Right atrium auricular region (tissue), 2 donors: ENCODE measurements at places on chromosomes 7 and 10. TPM values are rescaled to one million over a fixed set of nuclear protein-coding genes. Genes with fewer than 3 reads are reported as not detected.

DNA sequence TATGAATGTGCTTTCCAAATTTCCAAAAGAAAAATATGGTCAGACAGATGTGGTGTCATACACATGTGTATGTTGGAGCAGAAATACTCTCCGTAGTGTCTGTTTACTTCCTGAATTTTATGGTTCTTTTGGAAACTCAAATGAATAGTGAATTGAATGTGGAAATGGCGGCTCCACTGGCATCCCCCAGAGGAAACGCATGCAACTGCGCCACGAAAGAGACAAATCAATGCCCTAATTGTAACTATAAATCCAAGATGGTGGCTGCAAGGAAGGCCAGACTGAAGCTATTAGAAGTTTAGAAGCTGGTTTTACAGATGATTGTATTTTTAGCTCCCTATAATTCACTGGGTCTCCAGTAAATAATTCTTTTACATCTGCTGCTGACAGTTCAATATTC is 246.7 kb downstream of the FGFR2 start:
- no peak for DNase-seq

DNA sequence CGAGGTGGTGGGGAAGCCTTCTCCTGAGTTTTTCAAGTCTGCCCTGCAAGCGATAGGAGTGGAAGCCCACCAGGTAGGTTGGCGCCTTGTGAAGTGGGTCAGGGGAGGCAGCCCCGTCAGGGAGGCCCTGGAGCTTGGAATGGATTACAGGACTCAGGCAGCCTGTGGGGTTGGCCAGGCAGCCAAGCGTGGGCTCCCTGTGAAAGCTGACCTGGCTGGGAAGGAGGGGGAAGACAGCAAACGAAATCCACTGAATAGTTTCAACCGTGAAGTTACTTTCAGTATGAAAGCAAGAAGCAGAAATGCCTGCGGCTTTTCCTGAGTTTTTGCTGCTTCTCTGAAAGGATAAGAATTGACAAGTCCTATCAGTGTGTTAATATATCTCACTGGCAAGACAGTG is 36.4 kb downstream of the LHPP start:
- no peak for DNase-seq

DNA sequence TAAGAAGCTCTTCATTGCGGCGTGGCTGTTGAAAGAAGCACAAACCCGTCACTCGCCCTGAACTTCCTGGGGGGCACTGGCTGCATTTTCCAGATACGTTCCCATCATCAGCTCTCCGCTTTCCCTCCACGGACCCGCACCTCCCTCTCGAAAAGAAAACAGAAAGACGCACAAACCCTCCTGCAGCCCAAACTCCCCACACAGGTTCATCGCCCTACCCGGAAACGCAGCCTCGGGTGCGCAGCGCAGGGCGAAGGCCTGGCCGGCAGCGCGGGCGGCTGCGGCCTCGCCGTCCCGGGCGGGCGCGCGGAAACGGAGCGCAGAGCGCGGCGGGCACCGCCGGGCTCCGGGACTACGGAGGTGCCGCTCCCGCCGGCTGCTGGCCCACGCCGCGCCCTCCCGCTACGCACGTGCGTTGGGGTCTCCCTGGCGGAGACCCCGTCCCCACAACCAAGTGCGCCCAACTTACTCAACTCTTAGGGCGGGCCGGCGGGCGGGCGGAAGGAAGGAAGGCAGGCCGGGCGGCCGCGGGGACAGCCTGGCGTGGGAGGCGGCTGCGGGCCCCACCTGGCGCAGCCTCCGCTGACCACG is 822 bp downstream of the ZNF800 start:
- DNase-seq = peak; percentile 58

GRCh38 chr7:36388423-36388822 is 1.2 kb upstream of the ANLN start:
- no peak for DNase-seq

DNA sequence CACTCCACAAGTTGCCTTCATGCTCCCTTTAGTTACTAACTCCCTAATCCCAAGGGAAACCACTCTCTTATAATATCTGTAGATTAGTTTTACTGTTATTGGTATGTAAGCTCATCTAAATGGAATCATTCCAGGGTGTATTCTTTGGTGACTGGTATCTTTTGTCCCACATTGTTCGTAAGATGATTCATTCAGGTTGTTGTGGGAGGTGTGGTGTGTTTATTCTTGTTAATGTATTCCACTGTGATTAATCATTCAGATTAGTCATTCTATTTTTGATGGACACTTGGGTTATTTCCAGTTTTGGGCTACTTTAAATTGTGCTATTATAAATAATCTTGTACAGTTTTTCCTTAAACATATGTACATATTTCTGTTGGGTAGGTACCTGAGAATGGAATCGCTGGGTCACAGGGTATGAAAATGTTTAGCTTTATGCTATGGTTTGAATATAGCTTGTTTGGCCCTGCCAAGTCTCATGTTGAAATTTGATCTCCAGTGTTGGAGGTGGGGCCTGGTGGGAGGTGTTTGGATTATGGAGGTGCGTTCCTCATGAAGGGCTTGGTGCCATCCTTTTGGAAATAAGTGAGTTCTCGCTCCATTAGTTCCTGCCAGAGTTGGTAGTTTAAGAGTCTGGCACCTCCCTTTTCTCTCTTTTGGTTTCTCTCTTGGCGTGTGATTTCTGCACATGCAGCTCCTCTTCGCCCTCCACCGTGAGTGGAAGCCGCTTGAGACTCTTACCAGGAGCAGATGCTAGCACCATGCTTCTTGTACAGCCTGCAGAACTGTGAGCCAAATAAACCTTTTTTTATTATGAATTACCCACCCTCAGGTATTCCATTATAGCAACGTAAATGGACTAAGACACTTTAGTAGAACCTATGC is 13.8 kb downstream of the BTRC start:
- DNase-seq = no peak

DNA sequence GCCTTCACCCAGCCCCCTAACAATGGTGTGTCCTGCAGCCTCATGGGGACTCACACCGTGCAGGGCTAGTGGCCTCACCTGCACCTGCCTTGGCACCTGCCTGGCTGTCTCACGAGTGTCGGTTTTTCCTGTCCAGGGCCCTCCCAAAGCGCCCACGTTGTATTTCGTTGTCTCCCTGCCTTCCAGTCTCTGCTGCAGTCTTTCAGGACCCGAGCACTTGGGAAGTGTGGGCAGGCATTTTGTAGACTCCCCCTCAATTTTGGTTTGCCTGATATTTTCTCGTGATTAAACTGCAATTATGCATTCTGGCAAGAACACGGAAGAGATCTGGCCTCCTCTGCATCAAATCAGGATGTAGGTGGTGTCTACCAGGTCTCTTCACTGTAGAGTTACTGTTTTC is 17.9 kb downstream of the BNIP3 start:
- no peak for DNase-seq

DNA sequence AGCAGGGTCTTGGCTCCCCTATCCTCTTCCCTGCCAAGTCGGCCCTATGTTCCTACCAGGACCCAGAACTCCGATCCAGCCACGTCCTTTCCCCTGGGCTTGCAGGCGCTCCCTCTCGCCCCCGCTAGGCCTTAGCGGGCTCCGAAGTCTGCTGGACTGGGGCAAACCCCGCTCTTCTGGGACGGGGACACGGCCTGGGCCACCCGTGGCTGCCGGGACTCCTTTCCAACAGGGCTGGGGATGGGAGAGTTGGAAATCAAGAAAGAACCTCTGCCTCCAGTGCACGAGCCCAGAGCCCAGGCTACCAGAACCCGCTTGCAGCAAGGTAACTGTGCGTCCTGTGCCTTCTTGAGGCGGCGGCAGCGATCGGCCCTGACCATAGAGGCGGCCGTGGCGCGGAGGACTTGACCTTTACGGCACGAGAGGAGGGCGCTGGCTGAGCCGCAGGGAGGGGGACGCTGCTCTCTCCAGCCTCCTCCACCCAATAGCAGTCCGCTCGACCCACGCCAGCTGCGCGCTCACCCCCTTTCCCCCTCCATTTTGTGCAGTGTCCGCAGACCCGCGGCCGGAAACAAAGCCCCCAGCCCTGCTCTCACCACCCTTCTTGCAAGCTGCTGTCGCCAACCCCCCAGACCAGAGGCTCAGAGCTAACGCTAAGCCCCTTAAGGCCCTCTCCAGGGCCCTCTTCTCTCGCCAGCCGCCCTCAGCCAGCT is 7.0 kb upstream of the HOXA11 start:
- DNase-seq = no peak

- no peak for DNase-seq
These were observed 554.6 kb upstream of the C7orf33 start for GRCh38 chr7:148035950-148036349.

- no peak for DNase-seq
These were observed 34.6 kb downstream of the AMZ1 start for GRCh38 chr7:2722591-2722990.

GRCh38 chr7:157445246-157445955 is 108.6 kb downstream of the DNAJB6 start:
- peak; percentile 44 for DNase-seq

GRCh38 chr10:69787681-69788080 is 14.0 kb upstream of the COL13A1 start:
- no peak for DNase-seq

DNA sequence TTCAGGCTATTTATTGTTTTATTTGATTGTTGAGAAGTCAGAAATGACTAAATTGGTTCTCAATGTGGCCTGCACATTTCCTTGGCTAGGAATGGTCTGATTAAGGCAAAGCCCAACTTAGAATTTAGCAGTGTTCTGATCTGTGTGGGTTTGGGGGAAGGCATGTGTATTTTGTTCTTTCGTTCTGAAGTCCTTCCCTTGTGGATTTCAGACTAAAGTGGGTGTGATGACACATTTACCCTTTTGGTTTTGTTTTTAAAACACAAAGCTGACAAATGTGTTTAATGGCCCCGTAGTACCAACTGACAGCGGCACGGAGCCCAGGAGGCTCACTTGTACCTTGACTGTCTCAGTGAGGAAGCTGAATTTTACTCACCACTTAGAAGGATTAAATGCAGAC is 452.3 kb upstream of the GALNT17 start:
- DNase-seq = no peak

The NUTM2E gene
- total RNA-seq = not detected

The ADO gene
- 34.3 TPM for total RNA-seq

The BLNK gene
- total RNA-seq = 0.41 TPM

The PPIA gene
- 834 TPM for total RNA-seq

The PIK3CG gene
- total RNA-seq = 3.0 TPM

The CDC14C gene
- not detected for total RNA-seq

The DNAJB6 gene
- 137 TPM for total RNA-seq

The PSAP gene
- 1,145 TPM for total RNA-seq

The PNLIPRP2 gene
- not detected for total RNA-seq

The PTF1A gene
- total RNA-seq = not detected
